ENCODE measurements at places on chromosomes 1 and 21. TPM values are rescaled to one million over a fixed set of nuclear protein-coding genes. Genes with fewer than 3 reads are reported as not detected.

GRCh38 chr1:16631248-16632043 lies 18.1 kb upstream of the NBPF1 start:
- no peak for DNase-seq

Gene FOXD2
- polyA plus RNA-seq = 0.15 TPM

Gene IGSF9
- polyA plus RNA-seq = 0.13 TPM

GRCh38 chr1:10867138-10867721 lies 70.8 kb upstream of the CASZ1 start:
- DNase-seq = peak; percentile 83

GRCh38 chr1:234997896-234998741 lies 130.5 kb downstream of the TOMM20 start:
- peak; percentile 71 for DNase-seq

Gene CD164L2
- polyA plus RNA-seq = not detected

Gene ARTN
- not detected for polyA plus RNA-seq

DNA sequence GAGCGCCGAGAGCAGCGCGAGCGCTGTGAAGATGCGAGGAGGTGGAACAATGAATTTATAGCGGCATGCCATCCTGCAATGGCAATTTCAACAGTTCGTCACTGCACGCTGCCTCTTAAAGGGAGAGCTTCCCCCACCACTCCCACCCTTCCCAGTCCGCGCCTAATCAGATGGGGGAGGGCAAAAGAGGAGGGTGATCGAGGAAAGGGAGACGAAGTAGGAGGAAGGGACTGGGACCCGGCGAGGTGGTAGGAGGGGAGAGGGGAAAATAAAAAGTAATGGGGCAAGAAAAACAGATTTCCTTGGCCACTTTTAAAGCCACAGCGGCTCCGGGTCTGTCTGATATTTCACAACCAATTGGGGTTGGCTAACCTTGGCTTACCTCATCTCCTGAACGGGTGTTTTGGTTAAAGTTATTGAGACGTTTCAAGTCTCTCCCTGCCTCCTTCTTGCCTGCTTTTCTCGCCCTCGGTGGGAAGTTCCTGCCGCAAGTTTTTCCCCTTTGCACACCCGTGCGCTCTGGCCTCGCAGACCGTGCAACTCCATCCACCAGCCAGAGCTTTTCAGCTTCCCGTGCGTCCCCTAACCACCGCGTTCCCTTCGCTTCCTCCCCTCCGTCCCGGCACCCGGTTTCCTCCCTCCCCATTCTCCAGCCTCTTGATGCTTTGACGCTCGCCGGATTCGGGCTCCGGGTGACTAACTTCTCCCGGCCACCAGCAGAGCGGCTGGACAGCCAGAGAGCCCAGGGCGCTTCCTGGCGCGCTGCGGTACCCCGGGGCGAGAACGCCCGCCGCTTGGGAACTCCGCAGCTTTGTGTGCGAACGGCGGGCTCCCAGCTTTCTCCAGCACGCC lies at the start of gene ADAMTS5:
TSS of gene ADAMTS5 (minus strand) at position 27 of the 852 bp plus-strand sequence. CDS start 697 bp downstream, outside the sequence.
- peak; percentile 92 for DNase-seq

Gene S100A14
- 0.32 TPM for polyA plus RNA-seq

Gene CADM3
- polyA plus RNA-seq = 0.14 TPM

- DNase-seq = peak; percentile 84
Measured at GRCh38 chr1:15849775-15850324, 2.3 kb downstream of the SPEN start.

GRCh38 chr1:51973587-51974474 lies 16.7 kb downstream of the RAB3B start:
- DNase-seq = peak; percentile 35

Gene TOMM20
- 74.9 TPM for polyA plus RNA-seq

GRCh38 chr1:18282851-18283600 lies 175.4 kb downstream of the IGSF21 start:
- no peak for DNase-seq

DNA sequence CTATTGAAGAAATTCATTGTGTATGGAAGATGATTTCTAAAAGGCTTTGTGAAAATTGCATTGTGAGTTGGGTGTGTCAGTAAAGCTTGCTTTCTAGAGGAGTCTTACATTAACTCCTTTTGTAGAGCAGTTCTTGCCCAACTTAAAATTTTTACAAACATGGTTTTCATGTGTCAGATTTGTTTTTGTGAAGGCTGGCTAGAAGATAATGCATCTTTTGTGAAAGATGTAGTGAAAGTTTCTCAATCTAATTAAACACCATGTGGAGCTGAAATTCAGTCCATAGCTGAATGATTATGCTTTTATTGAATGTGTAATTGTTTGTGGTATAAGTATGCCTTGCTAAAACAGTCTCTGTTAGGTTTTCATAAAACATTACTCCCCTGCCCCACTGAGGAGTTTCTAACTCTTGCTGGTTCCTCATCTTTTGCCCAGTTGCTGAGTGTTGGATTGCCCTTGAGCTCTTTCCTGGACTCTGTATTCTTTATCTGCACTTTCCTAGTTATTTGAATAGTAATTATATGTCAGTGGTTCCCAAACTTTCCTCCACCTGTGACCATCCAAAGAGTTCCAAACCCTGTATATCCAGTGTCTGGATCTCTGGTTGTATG lies 38.0 kb downstream of the KCTD3 start:
- peak; percentile 17 for DNase-seq

DNA sequence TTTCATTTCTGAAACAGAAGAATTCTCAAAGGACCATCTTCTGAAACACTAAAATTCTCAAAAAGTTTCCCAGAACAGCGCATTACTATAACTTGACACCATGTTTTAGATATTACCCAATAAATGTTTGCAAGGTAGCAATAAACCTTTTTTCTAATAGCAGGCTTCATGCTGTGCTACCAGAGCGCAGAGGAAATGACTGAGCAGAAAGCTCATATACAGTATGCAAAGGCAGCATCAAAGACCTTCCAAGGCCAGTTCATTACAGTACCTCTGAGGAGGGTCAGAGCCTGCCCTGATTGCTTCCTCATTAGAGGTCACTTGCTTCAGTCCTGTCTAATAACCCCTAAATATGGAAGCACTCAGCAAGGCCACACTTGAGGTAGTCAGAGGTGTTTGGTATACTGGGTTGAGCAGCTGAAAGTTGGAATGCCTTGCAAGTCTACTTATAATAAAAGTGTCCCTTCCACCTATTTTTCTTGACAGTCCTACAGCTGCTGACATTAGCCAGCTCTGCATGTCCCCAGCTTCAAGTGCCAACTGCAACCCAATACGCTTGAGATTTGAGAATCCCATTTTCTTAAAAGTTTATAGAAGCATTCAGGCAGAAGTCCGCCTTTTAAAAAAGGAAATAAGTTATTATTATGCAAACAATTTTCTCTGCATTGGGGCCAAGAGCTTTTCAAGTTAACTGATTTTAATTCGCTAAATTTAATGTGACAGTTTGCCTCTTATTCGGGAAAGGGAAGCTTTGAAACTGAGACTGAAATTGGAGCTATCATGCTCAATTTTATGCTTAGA lies 207.2 kb downstream of the ZC3H11B start:
- no peak for DNase-seq

Gene GRIK3
- not detected for polyA plus RNA-seq

Gene KIF2C
- 16.7 TPM for polyA plus RNA-seq

DNA sequence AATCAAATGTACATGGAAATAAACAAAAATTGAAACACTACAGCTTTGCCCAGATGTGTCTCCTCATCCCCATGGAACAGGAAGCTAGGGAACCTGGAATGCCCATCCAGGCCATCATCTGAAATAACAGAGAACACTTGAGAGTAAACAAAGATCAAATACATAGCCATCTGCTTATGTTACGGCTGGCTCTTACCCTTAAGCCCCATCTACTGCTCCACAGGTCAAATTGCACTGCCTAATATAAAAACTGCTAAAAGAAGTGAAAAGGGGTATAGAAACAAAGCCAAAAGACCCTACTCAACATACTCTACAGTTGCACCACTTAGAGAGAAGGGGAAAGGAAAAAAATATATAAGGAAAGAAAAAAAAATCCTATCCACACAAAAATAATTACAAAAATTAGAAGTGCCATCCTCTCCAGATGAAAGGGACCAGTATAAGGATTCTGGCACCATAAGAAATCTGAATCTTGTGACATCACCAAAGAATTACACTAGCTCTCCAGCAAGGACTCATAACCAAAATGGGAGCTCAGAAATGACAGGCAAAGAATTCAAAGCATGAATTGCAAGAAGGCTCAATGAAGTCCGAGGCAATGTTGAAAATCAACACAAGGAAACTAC lies 26.9 kb downstream of the OR6Y1 start:
- peak; percentile 54 for DNase-seq

- DNase-seq = no peak
Measured at GRCh38 chr1:17795836-17796645, 40.9 kb downstream of the ACTL8 start.

DNA sequence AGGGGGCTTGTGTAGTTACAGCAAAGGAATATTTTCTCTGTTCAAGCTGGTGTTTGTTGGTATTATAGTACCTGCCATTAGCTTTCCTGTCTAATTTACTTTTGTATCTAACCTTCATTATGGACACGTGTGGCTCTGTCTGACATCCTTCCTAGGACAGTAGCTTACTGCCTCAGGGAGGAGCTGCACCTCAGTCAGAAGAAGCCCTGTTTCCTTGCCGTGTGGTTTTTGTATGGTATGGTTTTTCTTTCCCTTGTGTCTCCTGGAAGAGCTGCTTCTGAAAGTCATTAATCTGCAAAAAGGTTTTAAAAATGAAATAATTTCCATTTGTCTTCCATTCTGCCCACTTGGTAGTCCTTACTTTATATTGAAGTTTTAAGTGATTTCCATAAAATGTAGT lies 17.4 kb upstream of the CRB1 start:
- DNase-seq = no peak

GRCh38 chr1:239976130-239976968 lies 115.3 kb upstream of the FMN2 start:
- peak; percentile 69 for DNase-seq

DNA sequence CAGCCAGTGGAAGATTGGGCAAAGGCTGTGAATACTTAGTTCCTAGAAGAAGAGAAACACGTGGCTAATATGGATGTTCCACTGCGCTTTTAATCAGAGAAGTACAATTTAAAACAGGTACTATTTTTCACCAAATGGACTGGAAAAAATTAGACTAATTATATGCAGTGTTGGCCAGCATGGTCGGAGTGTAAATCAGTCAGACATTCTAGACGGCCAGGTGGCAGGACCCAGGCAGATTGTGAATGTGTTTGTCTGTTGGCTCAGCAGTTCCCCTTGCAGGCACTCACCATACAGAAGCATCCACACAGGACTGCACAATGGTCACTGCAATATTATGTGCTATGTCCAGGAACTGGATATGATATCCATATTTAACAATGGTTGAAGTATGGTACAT lies 23.9 kb upstream of the SLC25A34 start:
- no peak for DNase-seq

DNA sequence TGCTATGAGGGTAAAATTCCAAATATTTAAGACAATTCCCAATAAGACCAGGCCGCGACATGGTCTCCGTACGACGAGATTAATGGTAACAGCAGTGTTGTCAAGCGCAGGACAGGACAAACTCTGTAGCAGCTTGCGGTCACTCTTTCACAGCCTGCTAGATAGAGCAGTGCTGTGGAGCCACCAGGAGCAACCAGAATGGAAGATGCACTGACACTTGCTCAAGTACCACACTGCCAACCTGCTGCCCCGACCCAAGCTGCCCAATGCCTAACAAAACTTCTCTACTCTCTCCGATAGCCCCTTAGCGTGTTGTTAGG lies 636 bp downstream of the WARS2 start:
- DNase-seq = no peak

Gene TCHH
- 0.08 TPM for polyA plus RNA-seq

DNA sequence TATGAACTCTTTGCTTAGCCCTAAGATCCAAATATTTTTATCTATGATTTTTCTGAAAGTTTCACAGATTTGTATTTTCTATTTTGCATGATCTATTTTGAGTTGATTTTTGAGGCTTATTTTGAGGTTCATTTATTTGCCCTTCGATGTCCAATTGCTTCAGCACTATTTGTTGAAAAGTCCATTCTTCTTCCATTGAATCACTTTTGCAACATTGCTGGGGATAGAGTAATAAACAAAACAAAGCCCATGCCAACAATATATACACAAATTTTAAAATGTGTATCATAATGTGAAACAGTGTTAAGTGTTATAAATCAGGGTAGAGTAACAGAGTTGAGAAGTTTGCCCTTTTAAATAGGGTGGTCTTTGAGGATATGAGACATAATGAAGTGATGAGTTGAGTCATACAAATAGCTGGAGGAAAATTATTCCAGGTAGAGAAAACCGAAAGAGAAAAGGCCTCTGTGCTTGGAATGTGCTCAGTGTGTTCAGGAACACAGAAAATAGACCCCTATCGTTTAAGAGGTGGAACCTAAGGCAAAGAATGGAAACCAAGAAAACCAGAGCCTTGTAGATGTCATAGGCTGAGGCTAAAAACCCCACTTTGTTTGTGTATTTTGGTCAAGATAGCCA lies 172.7 kb upstream of the NR5A2 start:
- peak; percentile 41 for DNase-seq

Gene UBE2Q1
- polyA plus RNA-seq = 5.7 TPM

Gene POU3F1
- polyA plus RNA-seq = not detected

Gene UTS2
- polyA plus RNA-seq = not detected

DNA sequence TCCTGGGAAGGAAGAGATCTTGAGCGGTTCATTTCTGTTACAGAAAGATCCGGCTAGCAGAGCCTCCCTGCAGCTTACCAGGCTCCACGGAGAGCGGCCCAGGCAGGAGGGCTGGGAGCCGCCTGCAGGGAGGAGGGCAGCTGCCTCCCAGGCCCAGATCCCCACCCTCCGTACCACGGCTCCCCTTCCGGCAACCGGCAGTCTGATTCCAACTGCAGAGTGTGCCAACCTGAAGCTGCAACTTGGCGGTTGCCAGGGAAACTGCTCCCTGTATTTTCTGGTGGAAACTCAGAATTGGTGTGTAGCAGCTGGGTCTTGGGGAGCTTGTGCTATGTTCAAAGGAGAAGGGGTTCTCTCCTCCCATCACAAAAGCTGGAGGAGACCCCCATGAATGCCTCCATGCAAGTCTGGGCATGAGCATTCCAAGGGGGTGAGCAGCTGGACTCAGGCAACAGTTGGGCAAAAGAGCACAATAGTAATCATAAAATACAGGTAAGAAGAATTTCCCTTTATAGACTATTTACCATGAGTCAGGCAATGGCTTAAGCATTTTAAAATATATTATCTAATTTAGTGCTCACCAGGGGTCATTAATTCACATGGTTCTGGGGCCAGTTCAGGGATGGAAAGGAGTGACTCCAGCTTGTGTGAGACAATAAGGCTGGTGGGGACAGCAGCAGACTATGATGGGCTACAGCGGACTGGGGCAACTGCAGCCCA lies 46.1 kb upstream of the KAZN start:
- DNase-seq = no peak

- no peak for DNase-seq
Measured at GRCh38 chr1:175536369-175536768, 207.0 kb downstream of the TNR start.

DNA sequence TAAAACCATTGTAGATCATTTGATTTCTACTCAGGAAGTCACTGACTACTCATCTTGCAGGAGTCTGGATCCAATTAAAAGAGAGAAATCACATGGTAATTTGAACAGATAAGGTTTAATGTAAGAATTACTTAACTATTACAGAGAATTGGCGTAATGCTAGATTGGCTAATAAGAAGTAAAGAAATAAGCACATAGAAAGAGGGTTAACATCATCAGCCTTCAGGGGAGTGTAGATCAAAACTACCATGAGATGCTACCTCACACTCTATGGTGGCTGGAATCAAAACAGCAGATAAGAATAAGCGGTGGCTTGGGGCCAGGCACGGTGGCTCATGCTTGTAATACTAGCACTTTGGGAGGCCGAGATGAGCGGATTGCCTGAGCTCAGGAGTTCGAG lies 11.7 kb downstream of the ST3GAL3 start:
- peak; percentile 76 for DNase-seq

Gene SAMD13
- polyA plus RNA-seq = 0.78 TPM

Gene FCER1A
- not detected for polyA plus RNA-seq

GRCh38 chr1:235450886-235451483 lies 53.3 kb downstream of the B3GALNT2 start:
- no peak for DNase-seq
